ENCODE measurements at places on chromosomes 5 and 9.

DNA sequence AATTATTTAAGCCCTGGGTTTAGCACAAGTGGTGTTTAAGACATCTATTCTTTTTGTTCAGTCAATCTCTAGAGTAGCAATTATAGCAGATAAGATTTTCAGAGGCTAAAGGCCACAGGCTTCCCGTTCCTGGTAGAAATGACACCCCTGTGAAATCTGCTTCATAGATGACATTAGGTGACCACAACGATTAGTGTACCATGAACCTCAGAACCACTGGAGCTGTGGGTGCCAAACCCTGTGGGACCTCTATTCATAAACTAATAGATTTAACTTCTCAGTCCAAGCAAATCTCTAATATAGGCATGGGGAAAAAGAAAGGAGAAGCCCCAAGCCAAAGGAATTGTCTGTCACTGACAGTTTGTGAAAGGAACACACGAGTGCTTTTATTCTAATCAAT, 207.4 kb downstream of the ARRDC3 start:
- no peak for DNase-seq

DNA sequence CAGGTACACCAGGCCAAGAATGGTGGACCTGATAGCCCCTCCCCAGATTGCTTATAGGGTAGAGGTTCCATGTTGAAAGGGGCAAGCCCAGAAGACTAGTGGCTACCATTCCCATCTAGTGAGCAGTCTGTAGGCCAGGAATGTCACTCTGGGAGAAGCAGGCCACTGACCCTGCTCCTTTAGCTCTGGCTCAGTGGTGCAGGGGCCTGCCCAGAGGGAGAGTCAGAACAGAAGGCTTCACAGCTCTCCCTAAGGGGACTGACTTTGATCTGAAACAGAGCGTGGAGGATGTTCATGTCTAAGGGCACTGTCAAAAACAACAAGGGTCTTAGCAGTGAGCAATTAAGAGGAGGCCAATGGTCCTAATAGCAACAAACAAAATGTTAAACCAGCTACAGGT, 81.7 kb downstream of the ZNF354C start:
- DNase-seq: no peak

GRCh38 chr5:172766287-172767108, 4.5 kb downstream of the DUSP1 start:
- no peak for DNase-seq

- no peak for DNase-seq
Observed at GRCh38 chr5:169389318-169389717, 88.4 kb upstream of the SLIT3 start.

Data from stimulated activated CD8-positive, alpha-beta memory T cell treated with anti-CD3 and anti-CD28 coated beads, Interleukin-4, amount 100 ng/mL, for 24 hours (primary cell).